ENCODE measurements at places on chromosomes 11 and 22. TPM values are rescaled to one million over a fixed set of nuclear protein-coding genes. Genes with fewer than 3 reads are reported as not detected.

The IGF2 gene
- polyA plus RNA-seq, result 0.18 TPM

DNA sequence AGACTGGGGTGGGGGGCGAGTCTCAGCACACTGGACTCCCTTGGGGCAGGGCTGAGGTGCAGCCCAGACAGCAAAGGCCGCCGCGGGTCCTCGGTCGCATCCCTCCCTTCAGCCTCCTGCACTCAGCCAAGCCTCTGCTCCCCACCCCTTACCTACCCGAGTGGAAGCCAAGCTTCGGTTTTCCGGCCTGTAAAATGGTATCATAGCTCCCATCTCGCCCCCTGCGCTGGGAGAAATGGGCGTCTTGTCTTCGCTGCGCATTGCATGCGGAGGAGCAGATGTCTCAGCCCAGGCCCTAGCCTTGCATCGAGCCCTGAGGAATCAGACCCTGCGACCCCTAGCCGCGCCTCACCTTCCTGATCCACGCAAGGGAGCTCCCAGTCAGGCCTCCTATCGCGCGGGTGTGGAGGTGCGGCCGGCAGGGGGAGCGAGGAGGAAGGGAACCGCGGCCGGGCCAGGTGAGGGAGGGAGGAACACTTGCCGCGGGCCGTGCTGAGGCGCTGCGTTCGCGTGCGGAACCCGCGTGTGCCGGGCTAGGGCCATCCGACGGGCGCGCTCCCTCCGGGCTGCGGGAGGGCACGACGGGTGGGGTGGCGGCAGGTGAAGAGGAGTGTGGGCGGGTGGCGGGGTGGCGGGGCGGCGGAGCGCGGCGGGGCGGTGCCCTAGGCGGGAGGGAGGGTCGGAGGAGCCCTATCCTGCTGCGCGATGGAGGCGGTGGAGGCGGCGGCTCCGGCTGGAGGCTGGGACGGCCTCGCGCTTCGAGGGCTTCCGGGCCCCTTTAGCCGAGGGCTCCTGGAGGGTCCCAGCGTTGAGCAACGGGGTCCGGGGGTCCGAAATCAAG is 4.1 kb upstream of the TBX1 start:
- DNase-seq, result peak; percentile 61

The SMDT1 gene
- polyA plus RNA-seq, result 73.6 TPM

DNA sequence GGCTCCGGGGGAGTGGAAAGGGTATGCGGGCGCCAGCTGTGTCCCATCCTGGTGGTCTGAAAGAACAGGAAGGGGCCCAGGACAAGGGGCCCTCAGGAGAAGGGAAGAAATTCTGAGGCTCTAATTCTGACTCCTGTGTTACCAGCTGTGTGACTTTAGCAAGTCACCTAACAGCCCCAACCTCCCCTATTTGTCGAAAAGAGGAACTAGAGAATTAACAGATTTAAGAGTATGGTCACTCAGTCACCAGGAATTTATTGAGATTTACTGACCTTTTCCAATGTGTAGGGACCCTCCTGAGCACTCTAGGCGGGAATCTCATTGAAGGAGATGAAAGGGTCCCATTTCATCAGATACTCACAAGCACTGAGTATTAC is 14.6 kb downstream of the RPS6KA4 start:
- DNase-seq, result no peak

The SMTNL1 gene
- polyA plus RNA-seq, result not detected

The NCF4 gene
- polyA plus RNA-seq, result not detected

DNA sequence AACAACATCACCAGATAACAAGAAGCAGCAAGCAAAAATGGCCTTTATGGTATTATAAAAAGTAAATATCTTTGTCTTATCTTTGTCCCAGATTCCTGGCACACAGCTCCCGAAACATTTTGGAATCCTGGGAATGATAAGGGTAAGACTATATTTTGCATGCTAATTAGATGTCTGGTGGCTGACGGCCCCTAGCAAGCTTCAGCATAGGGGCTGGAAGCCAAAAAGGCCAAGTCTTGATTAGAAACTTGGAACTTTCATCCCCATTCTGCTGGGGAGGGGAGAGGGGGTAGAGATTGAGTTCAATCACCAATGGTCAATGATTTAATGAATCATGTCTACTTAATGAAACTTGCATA is 38.2 kb upstream of the EED start:
- no peak for DNase-seq

GRCh38 chr22:33224841-33225240 is 166.7 kb upstream of the SYN3 start:
- DNase-seq, result no peak

GRCh38 chr11:104665641-104666040 is 232.6 kb downstream of the CASP12 start:
- peak; percentile 13 for DNase-seq

- DNase-seq, result no peak
Observed at GRCh38 chr11:36002796-36003195, 58.9 kb downstream of the LDLRAD3 start.

DNA sequence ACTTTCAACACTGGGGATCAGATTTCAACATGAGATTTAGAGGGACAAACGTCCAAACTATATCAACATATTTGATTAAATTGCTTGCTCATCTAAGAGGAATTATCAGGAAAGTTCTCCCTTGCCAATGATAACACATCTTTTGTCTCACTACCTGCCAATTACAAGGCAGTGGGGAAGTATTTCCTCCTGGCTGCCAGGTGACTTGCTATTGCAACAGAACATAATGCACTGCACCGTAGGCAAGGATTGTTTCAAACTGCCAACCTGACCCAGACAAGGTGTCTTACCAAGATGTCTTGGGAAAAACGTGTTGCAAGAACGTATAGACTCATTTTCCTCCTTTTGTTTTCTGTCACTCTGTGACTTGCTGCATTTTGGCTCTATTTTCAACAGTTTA is 711.6 kb downstream of the METTL15 start:
- no peak for DNase-seq

- DNase-seq, result no peak
Observed at GRCh38 chr11:563812-564578, 3.2 kb downstream of the RASSF7 start.

- DNase-seq, result no peak
Observed at GRCh38 chr22:37206841-37207821, 5.1 kb downstream of the SSTR3 start.

The TOLLIP gene
- polyA plus RNA-seq, result 53.6 TPM

GRCh38 chr11:130323452-130324450 is 9.0 kb upstream of the ZBTB44 start:
- peak; percentile 80 for DNase-seq

DNA sequence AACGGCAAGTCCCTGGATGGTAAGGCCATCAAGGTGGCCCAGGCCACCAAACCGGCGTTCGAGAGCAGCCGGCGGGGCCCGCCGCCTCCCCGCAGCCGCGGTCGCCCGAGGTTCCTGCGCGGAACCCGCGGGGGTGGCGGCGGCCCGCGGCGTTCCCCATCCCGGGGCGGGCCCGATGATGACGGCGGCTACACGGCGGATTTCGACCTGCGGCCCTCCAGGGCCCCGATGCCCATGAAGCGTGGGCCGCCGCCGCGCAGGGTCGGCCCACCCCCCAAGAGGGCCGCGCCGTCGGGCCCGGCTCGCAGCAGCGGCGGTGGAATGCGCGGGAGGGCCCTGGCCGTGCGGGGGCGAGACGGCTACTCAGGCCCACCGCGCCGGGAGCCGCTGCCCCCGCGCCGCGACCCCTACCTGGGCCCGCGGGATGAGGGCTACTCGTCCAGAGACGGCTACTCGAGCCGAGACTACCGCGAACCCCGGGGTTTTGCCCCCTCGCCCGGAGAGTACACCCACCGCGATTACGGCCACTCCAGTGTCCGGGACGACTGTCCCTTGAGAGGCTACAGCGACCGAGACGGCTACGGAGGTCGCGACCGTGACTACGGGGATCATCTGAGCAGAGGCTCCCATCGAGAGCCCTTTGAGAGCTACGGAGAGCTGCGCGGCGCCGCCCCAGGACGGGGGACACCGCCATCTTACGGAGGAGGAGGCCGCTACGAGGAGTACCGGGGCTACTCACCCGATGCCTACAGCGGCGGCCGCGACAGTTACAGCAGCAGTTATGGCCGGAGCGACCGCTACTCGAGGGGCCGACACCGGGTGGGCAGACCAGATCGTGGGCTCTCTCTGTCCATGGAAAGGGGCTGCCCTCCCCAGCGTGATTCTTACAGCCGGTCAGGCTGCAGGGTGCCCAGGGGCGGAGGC is 792 bp downstream of the RBMXL2 start:
- DNase-seq, result no peak

All from GM23248 (cell line).